ENCODE measurements at places on chromosomes 6 and 20.

- no peak for DNase-seq
Measured at GRCh38 chr20:31968291-31969126, 558 bp downstream of the XKR7 start.

DNA sequence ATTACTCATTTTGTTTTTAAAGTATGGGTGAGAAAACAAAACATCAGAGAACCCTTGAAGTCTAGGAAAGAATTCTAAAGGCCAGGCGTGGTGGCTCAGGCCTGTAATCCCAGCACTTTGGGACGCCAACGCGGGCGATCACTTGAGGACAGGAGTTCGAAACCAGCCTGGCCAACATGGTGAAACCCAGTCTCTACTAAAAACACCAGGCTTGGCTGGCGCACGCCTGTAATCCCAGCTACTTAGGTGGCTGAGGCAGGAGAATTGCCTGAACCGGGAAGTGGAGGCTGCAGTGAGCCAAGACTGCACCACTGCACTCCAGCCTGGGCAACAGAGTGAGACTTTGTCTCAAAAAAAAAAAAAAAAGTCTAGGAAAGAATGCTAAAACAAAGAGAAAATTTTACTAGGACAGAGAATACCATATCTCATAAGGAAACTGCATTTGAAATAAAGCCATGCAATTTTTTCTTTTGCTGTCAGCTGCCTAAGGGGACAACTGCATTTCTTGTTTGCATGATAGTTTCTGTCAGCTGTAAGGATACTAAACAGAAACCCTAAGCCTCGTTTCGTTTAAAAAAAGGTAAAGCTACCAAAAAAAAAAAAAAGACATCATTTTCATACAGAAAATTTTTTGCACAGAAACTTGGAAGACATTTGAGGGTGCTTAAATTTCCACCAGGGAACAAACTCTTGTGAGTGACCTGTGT lies 32.1 kb downstream of the SMLR1 start:
- DNase-seq, result no peak

- DNase-seq, result no peak
Measured at GRCh38 chr6:99378636-99379035, 15.4 kb downstream of the COQ3 start.

- DNase-seq, result no peak
Measured at GRCh38 chr6:121810158-121811032, 374.9 kb downstream of the GJA1 start.

DNA sequence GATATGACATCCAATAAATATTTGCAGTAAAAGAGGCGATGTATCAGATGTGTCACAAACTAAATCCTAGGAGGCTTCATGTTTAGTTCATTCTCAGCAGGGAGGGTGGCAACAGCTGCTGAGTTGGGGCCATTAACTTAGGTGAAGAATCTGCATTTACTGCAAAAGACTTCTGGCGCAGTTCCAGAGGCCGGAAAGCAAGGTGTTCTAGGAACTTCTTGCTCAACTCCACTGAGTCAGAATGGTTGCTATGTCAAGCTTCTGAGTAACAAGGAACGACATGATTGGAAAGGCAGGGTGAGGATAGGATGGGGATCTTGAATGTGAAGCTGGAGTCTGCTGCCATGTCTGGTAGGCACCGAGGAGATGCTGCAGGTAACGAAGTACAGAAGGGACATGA lies 11.7 kb downstream of the ADNP start:
- no peak for DNase-seq

GRCh38 chr6:16776394-16777017 lies 15.2 kb upstream of the ATXN1 start:
- DNase-seq, result no peak

DNA sequence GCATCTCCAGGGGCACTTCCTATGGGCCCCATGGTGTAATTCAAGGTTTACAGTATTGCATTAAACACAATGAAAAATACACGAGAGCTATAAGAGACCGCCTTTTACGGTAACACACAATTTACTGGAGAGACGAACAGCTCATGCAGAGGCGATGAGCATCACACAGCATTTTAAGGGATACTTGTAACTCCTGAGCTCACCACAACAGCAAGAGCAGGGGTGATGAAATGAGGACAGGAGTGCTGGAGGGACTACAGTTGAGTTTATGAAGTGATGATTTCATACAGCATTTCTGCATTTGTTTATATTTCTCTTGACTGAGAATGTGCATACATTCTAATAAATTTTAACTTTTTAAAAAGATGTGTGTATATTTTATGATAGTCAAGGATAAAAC lies 113.9 kb downstream of the WDR27 start:
- DNase-seq, result no peak

DNA sequence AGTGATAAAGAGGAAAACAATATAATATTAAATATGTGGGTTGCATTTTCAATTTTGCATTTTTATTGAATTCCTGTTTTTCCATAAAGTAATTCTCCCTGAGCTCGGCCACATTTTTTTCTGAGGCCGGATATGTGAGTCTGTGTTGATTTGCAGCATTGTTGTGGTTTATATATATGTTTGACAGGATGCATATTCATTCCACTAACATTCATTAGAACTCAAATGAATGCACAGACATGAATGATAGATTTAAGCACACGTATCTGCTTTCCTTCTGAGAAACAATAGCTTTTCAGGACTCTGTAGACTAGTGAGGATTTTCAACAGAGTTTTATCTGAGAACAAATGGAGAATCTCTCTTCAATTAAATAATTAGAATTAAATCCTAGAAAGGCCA lies 10.6 kb upstream of the EXOC2 start:
- DNase-seq, result no peak

GRCh38 chr20:13648291-13649228 lies 9.8 kb upstream of the TASP1 start:
- no peak for DNase-seq

DNA sequence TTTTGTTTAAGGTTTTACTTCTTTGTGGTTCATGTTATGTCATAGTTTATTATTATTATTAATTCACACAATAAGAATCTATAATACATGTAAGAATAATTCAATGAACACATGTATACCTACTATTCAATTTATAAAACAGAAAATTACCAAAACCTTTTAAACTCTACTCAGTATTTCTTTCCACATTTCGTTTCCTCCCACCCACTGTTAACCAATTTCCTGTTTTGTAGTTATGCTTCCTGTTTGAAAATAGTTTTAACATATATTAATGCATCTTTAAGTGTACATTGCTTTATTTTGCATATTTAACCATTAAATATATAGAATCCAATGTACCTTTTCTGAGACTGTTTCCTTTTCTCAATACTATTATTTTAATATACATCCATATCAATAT lies 397.9 kb upstream of the SPTLC3 start:
- DNase-seq, result no peak

DNA sequence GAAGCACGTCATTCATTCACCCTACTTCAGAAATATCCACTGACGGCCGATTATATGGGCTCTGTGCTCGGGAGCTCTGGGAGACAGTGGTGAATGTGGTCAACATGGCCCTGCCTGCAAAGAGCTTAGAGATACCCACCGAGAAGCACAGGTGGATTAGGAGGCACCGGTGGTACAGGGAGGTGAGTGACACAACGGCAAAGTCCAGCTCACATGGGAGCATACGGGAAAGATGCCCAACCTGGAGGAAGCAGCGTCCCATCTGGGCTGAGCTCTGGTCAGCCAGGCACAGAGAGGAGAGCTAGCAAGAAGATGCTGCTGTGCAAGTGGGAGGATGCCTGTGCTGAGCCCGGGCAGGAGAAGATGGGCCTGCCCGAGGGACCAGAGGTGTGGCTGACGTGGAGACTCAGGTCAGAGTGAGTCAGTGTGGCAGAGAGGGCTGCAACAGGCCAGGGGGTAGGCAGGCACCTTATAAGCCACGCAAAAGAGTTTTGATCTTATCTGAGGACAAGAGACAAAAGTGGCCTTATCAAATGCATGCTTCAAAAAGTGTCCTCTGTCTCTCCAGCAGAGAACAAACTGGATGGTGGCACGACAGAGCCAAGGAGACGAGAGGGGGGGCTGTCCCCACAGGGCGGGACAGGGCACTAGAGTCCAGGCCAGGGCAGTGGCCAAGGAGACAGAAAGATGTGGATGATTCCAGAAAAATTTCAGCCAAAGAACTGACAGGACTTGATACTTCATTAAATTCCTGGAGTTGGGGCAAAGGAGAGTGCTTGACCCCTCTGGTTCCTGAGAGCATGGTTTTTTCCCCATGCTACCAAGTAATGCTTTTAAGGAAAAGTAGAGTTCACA lies 214.6 kb upstream of the SNX9 start:
- DNase-seq, result no peak

- no peak for DNase-seq
Measured at GRCh38 chr6:116580198-116580597, 8.9 kb downstream of the RWDD1 start.

GRCh38 chr6:154410619-154411072 lies 54.0 kb upstream of the IPCEF1 start:
- DNase-seq, result no peak

- DNase-seq, result no peak
Measured at GRCh38 chr6:107713563-107713962, 110.5 kb downstream of the SCML4 start.

DNA sequence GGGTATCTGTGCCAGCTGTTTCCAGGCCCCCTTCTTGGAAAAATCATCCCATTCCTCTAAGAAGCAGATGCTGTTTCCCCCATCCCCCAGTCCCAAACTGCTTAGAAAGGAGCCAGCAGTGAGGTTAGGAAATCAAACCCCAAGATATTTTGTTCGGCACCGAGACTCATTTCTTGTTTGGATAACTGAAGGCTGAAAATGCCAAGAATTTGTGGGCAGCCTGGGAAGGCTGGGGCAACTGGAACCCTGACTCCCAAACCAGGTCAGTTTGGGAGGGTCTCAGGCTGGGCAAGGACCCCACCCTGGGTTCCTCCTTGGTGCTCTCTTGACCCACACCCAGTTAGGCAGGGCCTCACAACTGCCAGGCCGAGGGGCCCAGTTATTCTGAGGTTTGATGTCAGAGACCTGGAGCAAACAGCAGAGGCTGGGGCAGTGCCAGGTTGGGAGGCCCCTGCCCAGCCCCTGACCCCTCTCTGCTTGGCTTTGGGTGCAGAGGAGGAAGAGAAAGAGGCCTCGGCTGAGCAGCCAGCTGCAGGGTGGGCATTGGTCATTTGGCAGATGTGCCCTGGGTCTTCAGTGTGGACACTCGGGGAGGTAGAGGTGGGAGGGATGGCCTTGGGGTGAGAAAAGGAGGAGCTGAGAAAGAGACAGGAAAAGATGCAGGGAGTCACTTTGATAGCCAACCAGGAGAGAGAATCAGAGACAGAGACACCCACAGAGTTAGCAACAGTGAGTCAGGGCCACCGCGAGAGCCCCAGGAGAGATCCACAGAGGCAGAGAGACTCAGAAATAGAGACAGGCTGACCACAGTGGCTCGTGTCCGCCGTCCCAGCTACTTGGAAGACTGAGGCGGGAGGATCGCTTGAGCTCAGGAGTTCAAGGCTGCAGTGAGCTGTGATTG lies 5.0 kb downstream of the ANGPT4 start:
- no peak for DNase-seq

- DNase-seq, result no peak
Measured at GRCh38 chr6:105810105-105810921, 275.8 kb upstream of the PRDM1 start.

GRCh38 chr6:81748994-81749393 lies 3.5 kb downstream of the TENT5A start:
- DNase-seq, result no peak

GRCh38 chr6:146980900-146981329 lies 223.3 kb upstream of the STXBP5 start:
- DNase-seq, result no peak

DNA sequence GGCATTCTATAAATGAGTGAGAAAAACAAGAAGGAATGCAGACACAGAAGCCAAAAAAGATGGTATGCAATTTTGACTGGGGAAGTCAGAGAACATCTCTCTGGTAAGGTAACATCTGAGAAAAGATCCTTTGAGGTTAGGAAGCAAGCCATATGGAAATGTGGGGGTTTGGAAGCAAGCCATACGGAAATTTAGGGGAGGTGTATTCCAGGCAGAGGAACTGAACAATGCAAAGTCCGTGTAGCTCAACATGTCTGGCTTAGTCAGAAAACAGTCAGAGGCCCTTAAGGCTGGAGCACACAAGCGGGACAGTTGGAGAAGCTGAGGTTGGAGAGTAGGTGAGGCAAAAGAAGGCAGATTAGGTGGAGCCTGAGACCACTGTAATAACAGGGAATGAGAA lies 35.3 kb downstream of the RALGAPA2 start:
- no peak for DNase-seq

- DNase-seq, result no peak
Measured at GRCh38 chr6:6972456-6972855, 135.3 kb upstream of the RREB1 start.

DNA sequence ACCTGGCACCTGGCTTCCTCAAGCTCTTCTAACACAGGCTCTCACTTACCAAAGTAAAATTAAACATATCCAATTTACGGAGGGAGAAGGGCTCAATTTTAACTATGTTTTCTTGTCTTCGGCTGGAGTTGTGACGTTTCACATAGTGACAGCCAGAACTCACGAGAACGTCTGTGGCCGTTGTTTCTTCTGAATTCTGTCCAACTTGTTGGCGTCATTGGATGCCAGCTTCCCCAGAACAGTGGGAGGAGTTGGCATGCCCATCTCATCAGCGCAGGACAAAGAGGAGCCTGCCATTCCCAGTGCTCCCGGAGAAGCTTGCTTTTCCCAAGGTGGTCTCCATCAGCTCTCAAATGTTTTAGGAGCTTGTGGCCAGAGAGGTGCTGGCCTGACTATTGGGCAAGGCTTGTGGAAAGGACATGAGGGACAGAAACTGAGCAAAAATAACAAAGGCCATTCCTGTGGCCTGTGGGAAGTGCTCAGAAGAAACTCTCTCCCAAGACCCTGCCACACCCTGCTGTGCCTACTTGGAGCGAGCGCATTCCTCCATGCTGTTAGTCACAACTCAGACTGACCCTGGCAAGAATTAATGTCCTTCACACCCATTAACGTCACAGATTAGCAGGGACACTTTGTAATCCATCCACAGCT lies 265.4 kb upstream of the CDH4 start:
- no peak for DNase-seq

DNA sequence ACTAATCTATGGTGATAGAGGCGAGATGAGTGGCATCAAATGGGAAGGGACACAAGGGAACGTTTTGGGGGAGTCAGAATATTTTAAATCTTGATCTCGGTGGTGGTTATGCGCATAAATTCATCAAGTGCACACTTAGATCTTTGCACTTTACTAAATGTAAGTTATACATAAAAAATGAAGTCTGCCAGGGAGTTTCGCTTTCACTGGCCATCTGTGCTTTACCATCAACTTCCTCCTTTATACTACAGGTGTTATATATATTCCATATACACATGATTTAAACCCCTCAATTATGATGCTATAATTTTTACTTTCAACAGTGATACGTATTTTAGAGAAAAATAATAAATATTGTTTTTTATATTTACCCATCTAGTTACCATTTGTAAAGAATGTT lies 97.6 kb upstream of the AKIRIN2 start:
- DNase-seq, result no peak

DNA sequence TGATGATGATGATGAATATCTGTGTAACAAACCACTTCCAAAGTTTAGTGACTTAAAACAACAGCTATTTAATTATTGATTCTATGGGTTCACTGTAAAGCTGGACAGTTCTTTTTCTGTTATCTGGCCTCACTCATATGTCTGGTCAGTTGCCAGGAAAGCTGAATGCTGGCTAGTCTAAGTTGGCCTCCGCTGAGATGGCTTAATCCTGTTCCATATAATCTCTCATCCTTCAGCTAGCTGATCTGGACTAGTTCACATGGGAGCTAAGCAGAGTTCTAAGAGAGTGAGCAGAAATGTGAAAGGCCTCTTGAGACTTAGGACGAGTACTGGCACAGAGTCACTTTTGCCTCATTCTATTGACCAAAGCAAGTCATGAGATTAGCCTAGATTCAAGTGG lies 334.7 kb upstream of the FLRT3 start:
- no peak for DNase-seq
